ENCODE measurements at places on chromosomes 16 and 17. TPM values are rescaled to one million over a fixed set of nuclear protein-coding genes. Genes with fewer than 3 reads are reported as not detected.

Gene CCL18
- not detected for total RNA-seq

Gene TMEM235
- total RNA-seq, result not detected

Gene SPNS2
- 8.5 TPM for total RNA-seq

Gene FGF11
- total RNA-seq, result 2.0 TPM

Gene STARD3
- total RNA-seq, result 47.8 TPM

Gene ARL6IP1
- 104 TPM for total RNA-seq

Gene ALDH3A2
- 38.4 TPM for total RNA-seq

Gene CCDC154
- 0.26 TPM for total RNA-seq

Gene LITAFD
- not detected for total RNA-seq

Gene BRIP1
- total RNA-seq, result 0.17 TPM

Gene CLEC18B
- total RNA-seq, result not detected

Gene NPEPPS
- total RNA-seq, result 40.5 TPM

Gene CA10
- total RNA-seq, result not detected
